AG10803 (cell line): ENCODE measurements at places on chromosomes 7 and 10.

DNA sequence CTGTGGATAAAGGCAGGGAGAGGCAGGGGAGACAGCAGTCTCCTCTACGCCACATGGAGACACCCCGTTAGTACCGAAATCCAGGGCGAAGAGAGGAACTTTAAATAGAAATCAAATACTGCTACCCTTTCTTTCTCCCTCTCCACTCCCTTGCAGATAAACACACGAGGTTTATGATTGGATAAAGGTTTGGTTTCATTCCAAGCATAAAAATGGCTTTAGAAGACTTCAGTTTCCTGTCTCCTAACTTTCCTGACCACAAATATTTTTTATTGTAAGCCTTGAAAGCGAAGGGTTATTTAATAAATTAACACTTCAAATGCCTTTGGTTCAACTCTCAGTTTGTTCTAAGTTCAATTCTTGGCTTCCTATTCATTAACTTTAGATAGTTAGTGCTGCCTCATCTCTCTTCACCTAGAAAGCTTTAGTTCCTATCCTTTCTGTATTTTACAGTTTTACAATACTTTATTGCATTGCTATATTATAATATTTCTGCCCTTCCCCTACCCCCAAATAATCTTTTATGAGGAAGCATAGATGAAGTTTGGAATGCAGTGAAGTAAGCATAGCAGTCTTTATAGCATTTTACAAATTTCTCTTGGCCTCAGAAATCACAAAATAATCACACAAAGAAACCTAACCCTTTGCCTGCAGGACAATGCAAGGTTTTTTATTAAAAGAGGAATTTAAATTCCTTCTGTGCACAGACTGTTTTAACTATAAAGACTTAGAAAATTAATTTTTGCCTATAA lies 31.5 kb upstream of the ARID5B start:
- peak; percentile 66 for DNase-seq

GRCh38 chr7:116223588-116223987 lies 13.2 kb downstream of the TES start:
- no peak for DNase-seq

DNA sequence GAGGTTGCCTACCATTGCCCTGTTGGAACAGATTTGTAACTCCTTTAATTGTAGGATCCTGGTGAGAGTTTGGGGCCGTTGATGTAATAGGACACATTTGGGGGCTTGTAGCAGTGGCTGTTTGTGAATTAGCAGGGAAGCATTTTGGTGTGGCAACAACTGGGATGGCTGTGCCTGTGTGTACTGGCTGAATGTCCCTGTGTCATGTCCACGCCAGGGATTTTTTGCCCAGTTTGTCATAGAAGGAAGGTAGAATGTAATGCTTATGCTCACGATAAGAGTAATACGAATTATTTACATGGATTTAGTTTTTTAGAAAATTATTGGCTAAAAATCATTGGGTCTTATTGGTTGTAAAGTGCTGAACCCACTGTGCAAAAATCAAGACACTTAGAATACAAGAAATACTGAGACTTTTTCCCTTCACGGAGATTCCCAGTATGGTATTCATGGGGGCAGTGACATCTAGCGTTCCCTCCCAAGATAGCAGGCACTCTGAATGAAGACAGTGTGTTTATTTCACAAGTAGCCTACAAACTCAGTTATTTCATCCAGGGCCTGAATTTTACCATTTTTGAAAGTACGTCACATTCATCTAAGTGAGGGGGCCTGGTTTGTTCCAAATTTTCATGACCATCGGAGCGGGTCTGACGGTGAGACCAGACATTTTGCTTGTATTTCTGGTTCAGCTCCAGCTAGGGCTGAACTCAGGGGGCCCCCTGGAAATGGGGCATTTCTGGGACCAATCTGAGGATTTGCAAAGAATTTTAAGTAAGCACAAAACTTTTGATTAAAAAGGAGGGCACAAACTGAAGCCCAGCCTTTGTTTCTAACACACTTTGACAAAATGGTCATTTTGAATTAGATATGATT lies 74.7 kb downstream of the CACNB2 start:
- peak; percentile 60 for DNase-seq

- DNase-seq, result no peak
These were observed 104.1 kb downstream of the PPP1R3C start for GRCh38 chr10:91528768-91529167.

DNA sequence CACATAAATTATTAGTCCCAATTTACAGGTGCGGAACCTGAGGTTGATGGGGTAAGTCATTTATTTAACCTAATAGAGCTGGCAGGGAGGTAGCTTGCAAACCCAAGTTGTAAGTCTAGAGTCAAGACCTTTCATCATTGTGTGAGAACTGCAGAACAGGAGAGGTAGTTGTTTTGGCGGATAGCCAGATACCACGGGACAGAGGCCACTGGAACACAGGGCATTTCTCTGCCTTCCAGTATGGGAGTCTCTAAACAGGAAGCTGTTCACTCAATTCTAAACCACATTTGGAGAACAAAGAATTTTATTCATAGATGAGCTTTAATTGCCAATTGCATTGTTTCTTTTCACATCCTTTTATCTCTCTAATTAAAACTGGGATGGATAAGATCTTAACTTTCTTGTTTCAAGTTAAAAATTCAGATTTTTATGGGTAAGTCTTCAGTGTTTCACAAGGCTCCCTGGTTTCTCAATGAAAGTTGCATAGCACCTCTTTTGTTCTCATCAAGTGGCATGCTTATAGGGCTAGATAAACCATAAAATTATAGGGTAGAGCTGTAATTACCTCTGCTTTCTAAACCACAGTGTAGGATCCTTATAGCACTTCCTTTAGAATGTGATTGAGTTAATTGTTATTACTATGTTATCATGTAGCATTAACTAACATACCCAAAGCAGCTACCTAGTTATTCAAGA lies 489.0 kb downstream of the GATA3 start:
- DNase-seq, result no peak

GRCh38 chr10:111766464-111766863 lies 417.1 kb downstream of the GPAM start:
- no peak for DNase-seq

- peak; percentile 13 for DNase-seq
These were observed 20.7 kb downstream of the SKAP2 start for GRCh38 chr7:26843705-26844104.

DNA sequence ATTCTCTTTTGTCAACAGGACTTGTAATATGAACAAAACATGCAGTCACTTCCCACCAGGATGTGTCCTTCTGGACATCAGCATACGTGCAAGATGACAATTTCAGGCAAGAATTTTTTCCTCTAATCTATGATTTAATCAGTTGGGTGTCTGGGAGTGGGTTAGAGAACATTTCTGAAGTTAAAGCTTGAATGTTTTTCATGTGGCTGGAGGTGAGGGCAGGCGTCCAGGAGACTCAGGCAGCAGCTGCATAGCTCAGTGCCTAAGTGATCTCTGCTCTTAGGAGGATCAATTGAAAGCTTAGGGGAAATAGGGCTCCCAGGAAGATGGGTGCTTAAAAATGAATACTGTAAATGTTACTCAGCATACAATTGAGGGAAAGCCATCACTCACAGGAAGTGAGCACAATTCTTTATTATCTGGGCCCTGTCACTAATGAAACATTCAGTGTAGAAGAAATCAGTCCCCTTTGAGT lies 457.6 kb upstream of the KLF6 start:
- DNase-seq, result peak; percentile 95

DNA sequence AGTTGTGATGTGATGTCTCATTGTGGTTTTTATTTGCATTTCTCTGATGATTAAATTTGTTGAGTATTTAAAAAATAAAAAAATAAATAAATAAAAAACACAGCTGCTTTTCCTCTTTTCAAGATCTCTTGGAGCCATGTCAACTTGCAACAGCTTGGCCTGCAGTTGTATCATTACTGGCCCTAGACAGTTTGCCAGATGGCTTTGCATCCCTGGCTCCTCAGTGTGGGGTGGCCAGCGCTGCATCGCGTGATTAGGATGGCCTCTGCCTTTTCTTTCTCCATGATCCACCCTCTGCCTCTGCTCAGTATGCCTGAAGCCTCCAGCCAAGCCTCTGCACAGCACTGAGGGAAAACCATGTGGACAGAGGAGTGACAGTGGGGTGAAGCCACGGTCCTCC lies 96.8 kb downstream of the PPP1R3C start:
- DNase-seq, result peak; percentile 97

DNA sequence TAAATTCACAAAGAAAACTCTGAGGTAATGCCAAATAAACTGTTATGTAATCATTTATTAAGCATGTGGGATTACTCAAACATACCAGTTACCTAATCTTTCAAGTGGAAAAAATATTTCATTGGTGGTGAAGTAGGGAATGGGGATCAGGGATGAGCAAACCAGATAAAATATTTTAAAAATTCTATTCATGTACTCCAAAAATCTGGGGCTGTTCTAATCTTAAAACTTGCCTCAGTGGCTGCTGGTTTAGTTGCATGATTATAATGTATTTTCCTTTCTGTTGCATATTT lies 19.5 kb downstream of the LMOD2 start:
- DNase-seq, result peak; percentile 82

GRCh38 chr7:32659853-32660252 lies 164.6 kb downstream of the AVL9 start:
- DNase-seq, result no peak

DNA sequence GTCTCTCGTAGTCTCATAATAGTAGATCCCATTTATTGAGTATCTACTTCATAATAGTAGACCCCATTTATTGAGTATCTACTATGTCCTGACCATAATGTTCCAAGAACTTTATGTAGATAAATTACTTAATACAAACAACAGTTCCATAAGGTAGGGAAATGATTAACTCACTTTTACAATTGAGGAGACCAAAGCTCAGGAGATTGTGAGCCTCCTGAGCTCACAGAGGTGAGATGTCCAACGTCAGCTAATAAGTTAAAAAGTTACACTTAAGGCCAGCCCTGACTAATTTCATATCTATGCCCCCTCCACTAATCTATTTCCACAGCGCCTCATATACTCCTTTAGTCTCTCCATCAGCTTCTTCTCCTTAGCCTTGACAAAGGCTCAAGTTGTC lies 17.5 kb upstream of the GGCT start:
- DNase-seq, result no peak

DNA sequence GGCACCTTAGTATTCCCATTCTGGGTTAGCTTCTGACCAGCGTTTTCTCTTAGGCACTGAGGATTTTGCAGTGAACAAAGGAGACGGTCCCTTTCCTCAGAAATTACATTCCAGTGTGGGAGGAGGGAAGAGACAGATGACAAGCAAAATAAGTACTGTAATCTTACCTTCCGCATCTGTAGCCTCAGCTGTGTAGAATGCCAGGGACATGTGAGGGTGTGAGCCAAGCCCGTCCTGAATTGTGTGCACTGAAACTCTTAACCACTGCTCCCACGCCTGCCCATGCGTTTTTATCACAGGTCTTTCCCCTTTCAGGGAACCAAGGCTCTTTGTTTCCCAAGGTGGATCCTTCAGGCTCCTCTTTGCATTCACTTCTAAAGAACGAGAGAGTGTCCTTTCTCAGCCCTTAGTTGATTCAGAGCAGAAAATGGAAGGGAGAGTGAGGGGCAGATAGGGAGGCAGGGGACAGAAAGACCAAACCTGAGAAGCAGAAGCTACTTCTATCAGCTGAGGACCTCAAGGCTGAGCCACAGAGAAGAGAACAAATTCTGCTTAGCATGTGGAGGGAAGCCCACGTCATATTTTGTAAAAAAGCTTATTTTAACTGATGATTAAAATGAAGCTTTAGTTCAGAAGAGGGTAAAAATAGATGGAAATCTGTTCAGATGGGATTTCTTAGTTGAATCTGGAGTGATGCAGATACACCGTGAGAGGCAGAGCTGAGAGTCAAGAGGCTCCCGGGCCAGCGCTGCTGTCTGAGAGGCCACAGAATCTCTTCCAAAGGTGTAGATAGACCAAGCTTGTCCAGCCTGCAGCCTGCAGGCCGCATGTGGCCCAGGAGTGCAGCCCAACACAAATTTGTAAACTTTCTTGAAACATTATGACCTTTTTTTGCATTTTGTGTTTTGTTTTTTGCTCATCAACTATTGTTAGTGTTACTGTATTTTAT lies 122.5 kb downstream of the CCNY start:
- no peak for DNase-seq

- DNase-seq, result peak; percentile 73
These were observed 1.1 kb upstream of the ITGB8 start for GRCh38 chr7:20329389-20330238.

GRCh38 chr10:105974803-105975456 lies 1189.6 kb downstream of the SORCS1 start:
- peak; percentile 29 for DNase-seq

DNA sequence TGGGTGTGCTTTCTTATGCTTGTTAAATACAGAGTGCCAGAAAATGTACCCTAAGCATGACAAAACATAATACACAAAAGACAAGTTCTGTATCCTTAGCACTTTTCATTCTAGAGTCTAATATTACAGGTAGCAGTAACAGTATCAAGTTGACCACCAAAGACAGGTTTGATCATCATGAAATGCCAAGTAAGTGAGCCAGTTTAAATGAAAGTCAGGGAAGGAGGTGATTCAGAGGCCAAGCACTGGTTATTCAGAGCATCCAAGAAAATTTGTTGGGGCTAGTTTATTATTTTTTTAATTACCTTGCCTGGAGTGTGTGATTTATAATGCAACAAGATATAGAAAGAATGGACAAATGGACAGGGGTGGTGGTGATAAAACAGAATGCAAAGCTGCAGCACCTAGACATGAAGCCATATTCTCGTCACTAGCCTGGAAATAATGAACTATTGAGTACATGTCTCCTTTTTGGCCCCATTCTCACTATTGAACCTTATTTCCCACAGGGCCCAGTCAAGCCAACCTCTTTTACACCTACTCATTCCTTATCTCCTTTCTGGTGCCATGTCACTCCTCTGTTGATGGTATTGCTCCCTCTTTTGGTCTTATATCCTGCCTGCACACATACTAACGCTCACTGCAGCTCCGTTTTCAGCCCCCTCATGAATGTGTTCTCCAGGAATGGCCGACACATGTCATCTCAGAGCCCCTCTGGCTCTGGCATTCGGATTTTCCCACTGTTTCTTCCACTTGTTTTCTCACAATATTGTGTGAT lies 78.6 kb upstream of the GLCCI1 start:
- no peak for DNase-seq

GRCh38 chr7:112271162-112271561 lies 64.7 kb downstream of the ZNF277 start:
- no peak for DNase-seq

GRCh38 chr10:34707656-34708055 lies 107.4 kb downstream of the PARD3 start:
- no peak for DNase-seq
